ENCODE measurements at places on chromosomes 3 and 15. TPM values are rescaled to one million over a fixed set of nuclear protein-coding genes. Genes with fewer than 3 reads are reported as not detected.

DNA sequence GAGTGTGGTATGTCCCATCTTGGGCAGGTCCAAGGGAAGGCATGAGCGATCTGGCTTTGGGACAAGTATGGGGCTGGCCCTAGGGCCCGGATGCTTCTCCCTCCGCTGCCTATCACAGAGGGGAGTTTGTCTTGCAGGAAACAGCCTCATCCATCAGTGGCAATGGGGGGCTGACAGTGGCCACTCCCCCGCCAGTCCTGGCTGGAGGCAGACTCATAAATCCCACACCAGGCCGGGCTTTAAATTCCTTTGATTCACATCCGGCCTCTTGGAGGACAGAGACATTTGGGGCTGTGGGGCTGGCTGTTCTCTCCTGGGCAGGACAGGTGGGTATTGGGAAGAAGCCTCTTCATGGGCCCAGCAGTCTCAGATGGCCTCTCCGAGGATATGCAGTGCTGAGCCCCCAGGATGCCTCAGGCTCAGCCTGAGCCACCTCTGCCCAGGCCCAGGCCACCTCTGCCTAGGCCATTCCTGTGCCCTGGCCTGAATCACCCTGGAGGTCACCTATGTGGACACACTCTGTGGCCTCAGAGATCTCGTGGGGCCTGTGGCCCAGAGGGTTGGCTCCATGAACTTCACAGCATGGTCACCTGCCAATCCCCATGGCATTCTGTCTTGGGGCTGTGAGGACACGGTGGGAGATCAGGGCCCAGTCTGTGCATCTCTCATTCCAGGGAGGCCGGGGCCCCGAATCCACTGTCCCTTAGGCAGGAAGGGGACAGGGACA is 84.2 kb upstream of the GOLGA6L4 start:
- H3K36me3 ChIP-seq: no peaks in the 10 kb centered on the region
- no peak overlapping the region for H3K4me3 ChIP-seq
- no peaks in the 10 kb centered on the region for H3K27me3 ChIP-seq
- DNase-seq: peak; percentile 19

DNA sequence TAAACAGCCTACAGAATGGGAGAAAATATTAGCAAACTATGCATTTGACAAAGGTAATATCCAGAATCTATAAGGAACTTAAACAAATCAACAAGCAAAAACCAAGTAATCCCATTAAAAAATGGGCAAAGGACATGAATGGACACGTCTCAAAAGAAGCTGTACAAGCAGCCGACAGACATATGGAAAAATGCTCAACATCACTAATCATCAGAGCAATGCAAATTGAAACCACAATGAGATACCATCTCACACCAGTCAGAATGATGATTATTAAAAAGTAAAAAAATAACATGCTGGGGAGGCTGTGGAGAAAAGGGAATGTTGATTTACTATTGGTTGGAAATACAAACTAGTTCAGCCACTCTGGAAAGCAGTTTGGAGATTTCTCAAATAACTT is 30.7 kb upstream of the PPM1L start:
- H3K4me3 ChIP-seq: no peak overlapping the region
- H3K4me1 ChIP-seq: no peaks in the 10 kb centered on the region
- H3K27ac ChIP-seq: no peak overlapping the region
- no peaks in the 10 kb centered on the region for H3K27me3 ChIP-seq
- no peaks in the 10 kb centered on the region for H3K36me3 ChIP-seq

DNA sequence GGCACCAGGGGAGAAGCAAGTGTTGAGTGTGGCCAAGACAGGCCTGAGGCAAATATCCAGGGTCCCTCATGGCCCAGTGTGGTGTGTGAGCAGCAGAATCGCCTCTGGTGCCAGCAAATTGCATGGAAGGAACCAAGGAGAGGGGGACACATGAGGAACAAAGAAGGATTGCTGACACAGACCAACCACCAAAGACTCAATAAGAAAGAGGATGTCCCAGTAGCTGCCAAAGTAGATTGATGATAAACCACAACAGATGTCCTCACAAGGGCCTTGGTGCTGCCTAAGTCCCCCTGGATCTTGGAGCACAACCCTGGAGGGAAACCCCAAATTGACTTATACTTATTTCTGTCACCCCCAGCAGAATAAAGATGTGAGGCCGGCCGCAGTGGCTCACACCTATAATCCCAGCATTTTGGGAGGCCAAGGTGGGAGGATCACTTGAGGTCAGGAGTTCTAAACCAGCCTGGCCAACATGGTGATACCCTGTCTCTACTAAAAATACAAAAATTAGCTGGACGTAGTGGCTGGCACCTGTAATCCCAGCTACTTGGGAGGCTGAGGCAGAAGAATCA is 10.6 kb downstream of the SRGAP3 start:
- peaks cover 9% of the 10 kb centered on the region for H3K27me3 ChIP-seq
- H3K4me1 ChIP-seq: no peaks in the 10 kb centered on the region

Gene CAND2
- 8.2 TPM for total RNA-seq

Gene ZFYVE19
- 27.1 TPM for total RNA-seq

GRCh38 chr15:63071288-63071909 is 28.9 kb downstream of the TPM1 start:
- no peaks in the 10 kb centered on the region for H3K4me1 ChIP-seq
- no peak overlapping the region for H3K27ac ChIP-seq
- no peaks in the 10 kb centered on the region for H3K36me3 ChIP-seq
- no peak for DNase-seq

- peaks cover 46% of the 10 kb centered on the region for H3K27me3 ChIP-seq
- no peaks in the 10 kb centered on the region for H3K36me3 ChIP-seq
- H3K4me1 ChIP-seq: peaks cover 26% of the 10 kb centered on the region
- H3K27ac ChIP-seq: no peak overlapping the region
- DNase-seq: peak; percentile 60
- peak overlapping the region; percentile 45 for H3K4me3 ChIP-seq
Observed at GRCh38 chr15:67836477-67836876, 3.4 kb downstream of the RNU6-1 start.

Gene PDIA3
- total RNA-seq: 430 TPM

- no peaks in the 10 kb centered on the region for H3K27me3 ChIP-seq
- no peaks in the 10 kb centered on the region for H3K4me1 ChIP-seq
- H3K27ac ChIP-seq: no peak overlapping the region
- H3K36me3 ChIP-seq: peaks cover 12% of the 10 kb centered on the region
- H3K4me3 ChIP-seq: no peak overlapping the region
Observed at GRCh38 chr15:29727871-29728270, 94.4 kb downstream of the TJP1 start.

- no peak overlapping the region for H3K4me3 ChIP-seq
- H3K36me3 ChIP-seq: no peaks in the 10 kb centered on the region
- no peak for DNase-seq
- no peaks in the 10 kb centered on the region for H3K4me1 ChIP-seq
- no peaks in the 10 kb centered on the region for H3K27me3 ChIP-seq
Observed at GRCh38 chr3:175192536-175192935, 333.4 kb downstream of the NAALADL2 start.

- H3K27ac ChIP-seq: no peak overlapping the region
- H3K36me3 ChIP-seq: no peaks in the 10 kb centered on the region
- no peak overlapping the region for H3K4me3 ChIP-seq
- DNase-seq: no peak
- no peaks in the 10 kb centered on the region for H3K4me1 ChIP-seq
- no peaks in the 10 kb centered on the region for H3K27me3 ChIP-seq
Observed at GRCh38 chr3:59605318-59605717, 555.5 kb upstream of the CFAP20DC start.

GRCh38 chr3:182904164-182904563 is 76.2 kb downstream of the DCUN1D1 start:
- no peak overlapping the region for H3K27ac ChIP-seq
- DNase-seq: no peak
- no peak overlapping the region for H3K4me3 ChIP-seq
- peaks cover 5% of the 10 kb centered on the region for H3K36me3 ChIP-seq

DNA sequence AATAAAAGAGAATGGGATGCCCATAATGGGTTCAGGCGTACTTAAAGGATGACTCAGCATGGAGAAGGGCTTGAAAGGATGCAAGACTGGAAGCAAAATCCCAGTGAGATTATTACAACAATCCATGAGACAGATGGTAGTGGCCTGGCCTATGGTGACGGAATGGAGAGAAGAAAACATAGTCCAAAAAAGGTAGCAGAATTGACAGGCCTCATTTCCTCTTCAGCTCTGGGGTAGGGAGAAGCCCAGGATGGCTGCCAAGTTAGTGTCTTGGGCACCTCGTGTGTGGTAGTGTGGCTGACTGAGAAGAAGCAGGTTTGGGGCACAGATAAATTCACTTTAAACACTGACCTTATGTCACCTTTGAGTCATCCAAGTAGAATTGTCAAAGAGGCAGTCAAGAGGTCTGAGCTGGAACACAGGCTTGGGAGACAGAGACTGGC is 18.1 kb downstream of the MB21D2 start:
- no peak overlapping the region for H3K4me3 ChIP-seq
- H3K27me3 ChIP-seq: no peaks in the 10 kb centered on the region
- DNase-seq: no peak
- no peaks in the 10 kb centered on the region for H3K36me3 ChIP-seq

Gene CELSR3
- total RNA-seq: 1.2 TPM

Gene ANKRD34C
- total RNA-seq: not detected

GRCh38 chr3:144127014-144127413 is 155.4 kb downstream of the DIPK2A start:
- H3K36me3 ChIP-seq: no peaks in the 10 kb centered on the region
- no peaks in the 10 kb centered on the region for H3K4me1 ChIP-seq
- no peak overlapping the region for H3K4me3 ChIP-seq
- no peak overlapping the region for H3K27ac ChIP-seq

DNA sequence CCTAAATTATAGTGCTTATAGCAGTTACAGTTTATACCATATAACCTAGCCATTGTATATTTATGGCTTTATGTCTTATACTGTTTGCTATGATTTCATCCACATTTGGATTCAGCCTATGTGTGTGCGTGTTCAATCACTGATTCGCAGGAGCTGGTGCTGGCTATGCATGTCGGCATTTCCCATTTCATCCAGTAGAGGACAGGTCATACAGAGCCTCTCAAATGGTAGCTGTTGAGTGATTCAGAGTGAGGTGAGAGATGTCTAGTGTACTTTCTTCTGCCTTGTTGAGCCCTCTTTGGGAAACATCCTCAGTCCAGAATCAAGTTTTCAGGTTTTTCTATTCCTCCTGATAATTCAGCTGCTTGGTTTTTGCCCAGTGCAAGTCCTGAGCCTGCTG is 76.1 kb downstream of the FRMD4B start:
- H3K27me3 ChIP-seq: no peaks in the 10 kb centered on the region
- H3K4me1 ChIP-seq: no peaks in the 10 kb centered on the region
- H3K36me3 ChIP-seq: no peaks in the 10 kb centered on the region
- no peak overlapping the region for H3K4me3 ChIP-seq
- DNase-seq: peak; percentile 1

Measured in A673 (cell line).